ENCODE measurements at places on chromosomes 1 and 21.

DNA sequence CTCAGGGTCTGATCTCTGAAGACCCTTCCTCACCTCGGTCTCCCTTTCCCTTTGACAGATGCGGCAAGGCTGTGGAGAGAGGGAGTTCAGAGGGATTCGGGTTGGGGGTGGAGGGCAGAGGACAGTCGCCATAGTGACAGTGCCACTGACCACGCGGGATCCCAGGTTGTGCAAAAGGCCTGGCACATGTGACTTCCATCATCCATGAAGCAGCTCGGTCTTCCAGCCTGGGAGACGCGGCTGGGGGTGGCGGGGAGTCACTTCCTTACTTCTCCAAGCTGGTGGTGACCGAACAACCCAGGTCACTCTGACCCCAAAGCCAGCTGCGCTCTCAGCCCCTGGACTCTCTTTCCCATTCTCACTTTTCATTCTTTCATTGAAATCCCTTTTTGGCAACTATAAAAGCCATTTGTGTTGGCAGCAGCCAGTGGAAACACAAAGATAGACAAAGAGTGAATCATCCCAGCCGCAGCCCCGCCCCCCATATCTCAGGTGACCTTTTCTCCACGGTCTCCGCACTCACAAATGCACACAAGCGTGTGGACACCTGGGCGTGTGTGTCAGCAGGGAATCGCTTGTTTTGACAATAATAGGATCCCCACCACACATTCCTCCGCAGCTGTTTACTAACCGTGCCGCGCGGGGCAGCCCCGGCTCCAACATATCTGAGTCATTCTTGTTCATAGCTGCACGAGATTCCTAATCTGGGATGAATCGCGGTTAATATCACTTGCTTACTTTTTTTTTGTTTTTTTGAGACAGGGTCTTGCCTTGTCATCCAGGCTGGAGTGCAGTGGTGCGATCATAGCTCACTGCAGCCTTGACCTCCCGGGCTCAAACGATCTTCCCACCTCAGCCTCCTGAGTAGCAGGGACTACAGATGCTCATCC lies 68.3 kb downstream of the DHRS3 start:
- DNase-seq, result peak; percentile 94

GRCh38 chr1:145824499-145824842 lies 471 bp downstream of the POLR3C start:
- DNase-seq, result no peak

GRCh38 chr1:150138044-150138443 lies 11.7 kb upstream of the PLEKHO1 start:
- no peak for DNase-seq

- DNase-seq, result peak; percentile 86
Observed at GRCh38 chr1:159891275-159892157, 8.4 kb downstream of the CFAP45 start.

DNA sequence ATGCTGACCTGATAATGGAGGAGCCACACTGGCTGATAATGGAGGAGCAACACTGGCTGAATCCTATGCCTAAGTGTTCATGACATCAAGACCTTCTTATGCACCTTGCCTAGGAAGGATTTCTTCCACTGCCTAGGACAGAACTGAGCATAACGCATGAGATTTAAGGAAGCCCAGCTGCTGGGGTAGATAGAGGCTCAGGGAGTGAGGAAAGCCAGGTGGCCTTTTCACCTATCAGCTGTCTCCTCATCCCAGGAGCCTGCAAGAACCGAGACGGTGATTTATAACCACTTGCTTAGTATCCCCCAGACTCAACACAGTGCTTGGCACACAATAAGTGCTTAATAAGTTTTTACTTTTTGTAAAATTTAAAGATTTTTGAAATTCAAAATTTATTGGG lies 7.4 kb upstream of the CTBS start:
- DNase-seq, result no peak

- no peak for DNase-seq
Observed at GRCh38 chr1:185110145-185110544, 46.6 kb downstream of the TRMT1L start.

DNA sequence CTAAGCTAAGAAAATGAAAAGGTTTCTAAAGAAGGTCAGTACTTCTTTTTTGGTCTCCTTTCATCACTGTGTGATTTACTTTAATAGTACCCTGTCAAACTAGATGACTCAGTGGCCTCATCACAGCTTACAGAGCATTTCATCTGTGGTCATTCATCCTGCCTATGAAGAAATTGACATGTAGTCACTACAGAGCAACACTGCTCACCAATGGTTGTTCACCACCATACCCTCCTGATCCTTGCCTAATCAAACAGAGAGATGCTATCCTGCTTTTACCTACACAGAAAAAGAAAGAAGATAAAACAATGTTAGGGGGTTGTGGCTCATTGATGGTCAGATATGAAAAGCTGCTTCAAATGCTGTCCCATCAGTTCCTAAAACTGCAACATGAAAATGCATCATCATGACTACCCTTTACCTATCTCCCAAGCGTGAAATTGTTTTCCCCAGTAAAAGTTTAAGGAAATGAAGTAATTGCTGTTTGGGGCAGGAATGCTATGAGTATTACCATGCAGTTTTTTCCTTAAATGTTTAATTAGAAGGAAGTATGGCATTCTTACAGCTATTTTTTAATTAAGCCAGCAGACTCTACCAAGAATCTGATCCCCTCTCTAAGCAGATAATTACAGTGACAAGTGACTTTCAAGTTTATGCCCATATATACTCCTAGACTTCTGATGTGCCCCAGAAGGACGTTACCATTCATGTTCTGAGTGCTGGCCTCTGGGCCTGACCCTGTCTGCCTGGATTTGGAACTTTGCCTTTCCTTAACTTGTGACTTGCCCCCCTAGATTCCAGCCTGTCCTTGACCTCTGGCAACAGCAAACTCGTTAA lies 46.1 kb upstream of the FBXO28 start:
- peak; percentile 85 for DNase-seq

DNA sequence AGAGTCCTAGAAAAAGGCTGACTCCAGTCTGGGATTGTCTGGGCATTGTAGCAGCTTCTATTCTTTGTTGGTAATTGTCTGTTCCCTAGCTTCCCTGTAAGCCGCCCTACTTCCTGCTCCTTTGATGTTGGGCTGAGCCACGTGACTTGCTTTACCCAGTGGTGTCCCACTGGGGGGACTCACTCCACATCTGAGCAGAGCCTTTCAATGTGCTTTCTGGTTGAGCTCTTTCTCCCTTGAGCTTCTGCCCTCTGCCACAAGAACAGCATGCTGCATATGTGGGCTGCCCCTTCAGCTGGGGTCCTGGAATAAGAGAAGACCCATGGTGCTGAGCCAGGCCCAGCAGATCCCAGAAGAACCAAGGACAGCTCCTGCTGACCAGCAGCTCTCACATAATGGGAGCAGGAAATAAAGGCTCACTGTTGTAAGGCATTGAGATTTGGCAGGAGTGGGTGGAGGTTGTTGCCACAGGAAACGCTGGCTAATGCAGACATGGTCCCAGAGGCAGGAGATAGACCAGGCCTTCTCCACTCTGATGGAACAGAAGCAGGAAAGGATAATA lies 276.3 kb upstream of the GJB5 start:
- DNase-seq, result no peak

GRCh38 chr1:234639961-234640360 lies 30.0 kb upstream of the IRF2BP2 start:
- no peak for DNase-seq

DNA sequence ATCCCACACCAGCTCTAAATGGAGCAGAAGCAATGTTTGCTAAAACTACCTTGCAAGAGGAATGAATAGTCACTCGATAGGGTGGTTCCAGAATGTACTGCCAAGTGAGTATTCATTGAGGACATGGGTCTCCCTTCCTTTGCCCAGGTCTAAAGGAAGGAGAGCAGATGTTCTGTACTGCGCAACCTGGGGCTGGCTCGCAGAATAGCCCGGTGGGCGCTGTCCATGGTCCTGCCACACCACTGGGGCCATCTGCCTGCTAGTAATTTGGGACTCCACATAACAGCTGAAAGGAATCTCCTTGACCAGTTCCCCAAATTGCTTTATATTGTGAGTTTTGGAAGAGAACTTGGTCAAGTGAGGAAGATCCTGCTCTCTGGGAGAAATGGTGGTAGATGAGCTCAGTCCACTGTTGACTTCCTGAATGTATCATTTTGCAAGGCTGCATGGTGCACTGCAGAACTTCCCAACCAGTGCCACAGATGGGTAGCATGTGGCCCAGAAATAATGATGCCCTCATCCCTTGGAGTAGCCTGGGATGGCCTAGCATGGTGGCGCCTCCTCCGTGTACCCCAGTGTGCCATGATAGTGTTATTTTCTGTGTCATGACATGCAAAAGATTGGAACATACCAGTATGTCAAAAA lies 5.7 kb downstream of the SLC6A17 start:
- DNase-seq, result peak; percentile 54

DNA sequence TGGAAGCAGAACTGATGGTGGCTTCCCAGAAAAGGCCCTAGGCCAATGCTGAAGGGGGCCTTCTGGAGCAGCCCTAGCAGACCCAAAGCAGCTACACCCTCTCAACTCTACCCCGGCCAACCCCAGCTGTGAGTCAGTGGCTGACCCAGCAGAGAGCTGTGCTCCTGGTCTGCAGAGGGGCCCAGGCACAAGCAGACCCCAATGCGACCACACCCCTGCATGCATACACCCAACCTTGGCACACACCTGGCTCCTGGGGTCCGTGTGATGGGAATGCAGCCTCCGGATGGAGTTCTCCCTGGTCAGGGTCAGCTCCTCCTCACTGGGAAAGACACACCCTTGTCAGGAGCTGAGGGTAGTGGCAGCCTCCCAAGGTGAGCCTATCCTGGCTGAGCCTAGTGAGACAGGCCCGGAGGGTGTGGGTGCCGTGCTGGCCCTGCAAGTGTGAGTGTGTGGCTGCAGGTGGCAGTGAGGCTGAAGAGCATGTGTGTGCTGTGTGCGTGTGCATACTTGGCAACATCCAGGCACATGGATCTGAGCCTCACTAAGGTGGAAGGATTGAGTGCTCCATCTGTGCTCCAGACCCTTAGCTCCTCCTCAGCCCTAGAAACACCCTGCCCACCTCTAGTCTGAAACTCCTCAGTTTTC lies 3.9 kb upstream of the ARHGAP30 start:
- DNase-seq, result no peak

GRCh38 chr21:31644643-31645042 lies 14.8 kb upstream of the SOD1 start:
- no peak for DNase-seq

DNA sequence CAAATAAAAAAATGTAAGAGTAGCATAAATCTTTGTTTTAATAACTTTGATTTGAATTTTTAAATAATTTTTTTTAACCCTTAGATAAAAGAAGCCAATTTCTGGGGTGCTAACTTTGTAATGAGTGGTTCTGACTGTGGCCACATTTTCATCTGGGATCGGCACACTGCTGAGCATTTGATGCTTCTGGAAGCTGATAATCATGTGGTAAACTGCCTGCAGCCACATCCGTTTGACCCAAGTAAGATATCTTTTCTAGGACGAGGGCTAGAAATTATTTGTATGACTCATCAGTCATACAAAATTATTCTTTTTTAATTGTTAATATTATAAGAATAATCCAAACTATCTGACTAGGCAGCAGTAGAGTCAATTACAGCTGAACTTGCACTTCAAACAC lies 71.2 kb downstream of the GPR161 start:
- DNase-seq, result no peak

DNA sequence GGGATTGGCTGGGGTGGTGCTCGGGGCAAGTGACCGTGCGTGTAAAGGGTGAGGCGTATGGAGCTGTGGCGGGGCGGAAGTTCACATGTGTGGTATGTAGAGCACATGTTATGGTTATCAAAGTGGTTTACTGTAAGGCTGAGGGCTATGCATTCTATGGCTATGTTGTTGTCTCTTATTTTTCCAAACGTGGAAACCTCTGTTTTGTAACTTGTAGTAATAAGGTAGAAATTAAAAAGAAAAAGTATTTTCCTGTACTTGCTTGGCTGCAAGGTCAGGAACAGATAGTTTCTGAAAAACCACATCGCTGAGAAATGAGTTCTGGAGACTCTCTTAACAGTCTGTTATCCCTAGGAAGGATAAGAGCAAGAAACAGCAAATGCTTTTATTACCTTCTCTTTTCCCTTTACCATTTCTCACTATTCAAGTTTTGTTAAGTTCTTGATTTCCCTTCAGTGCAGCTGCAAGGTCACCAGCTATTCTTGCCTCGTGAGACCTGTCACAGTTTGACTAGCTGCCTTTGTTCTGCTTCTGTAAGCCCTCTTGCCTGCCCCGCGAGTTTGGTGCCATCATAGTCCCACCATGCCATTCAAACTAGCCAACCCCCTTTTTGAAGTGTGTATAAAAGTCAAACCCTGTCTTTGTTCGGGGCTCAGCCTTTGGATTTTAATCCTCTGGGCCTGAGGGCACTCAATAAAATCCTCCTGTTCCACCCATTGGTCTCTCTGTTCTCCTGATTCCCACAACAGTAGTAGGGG lies 9.5 kb downstream of the RNU1-2 start:
- peak; percentile 91 for DNase-seq

- peak; percentile 65 for DNase-seq
Observed at GRCh38 chr21:19776076-19776475, 1222.1 kb upstream of the NCAM2 start.

DNA sequence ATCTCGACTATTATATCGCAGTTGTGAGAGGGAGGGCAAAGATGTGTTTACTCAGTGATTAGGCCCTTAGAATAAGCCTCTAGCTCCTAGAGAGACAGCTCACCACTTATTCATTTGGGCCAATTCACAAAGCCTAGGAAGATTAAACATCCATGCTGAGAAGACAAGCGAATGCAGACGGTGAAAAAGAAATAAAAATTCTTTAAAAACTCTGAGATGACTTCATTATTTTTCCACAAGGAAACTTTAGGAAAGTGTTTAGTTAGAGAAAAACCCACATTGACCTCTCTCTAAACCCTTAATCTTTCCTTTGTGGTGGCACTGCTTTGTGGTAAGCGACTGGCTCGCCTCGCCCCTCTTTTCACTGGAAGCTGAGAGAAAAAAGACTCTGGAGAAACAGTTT lies 146.8 kb upstream of the DMRTA2 start:
- DNase-seq, result peak; percentile 5

DNA sequence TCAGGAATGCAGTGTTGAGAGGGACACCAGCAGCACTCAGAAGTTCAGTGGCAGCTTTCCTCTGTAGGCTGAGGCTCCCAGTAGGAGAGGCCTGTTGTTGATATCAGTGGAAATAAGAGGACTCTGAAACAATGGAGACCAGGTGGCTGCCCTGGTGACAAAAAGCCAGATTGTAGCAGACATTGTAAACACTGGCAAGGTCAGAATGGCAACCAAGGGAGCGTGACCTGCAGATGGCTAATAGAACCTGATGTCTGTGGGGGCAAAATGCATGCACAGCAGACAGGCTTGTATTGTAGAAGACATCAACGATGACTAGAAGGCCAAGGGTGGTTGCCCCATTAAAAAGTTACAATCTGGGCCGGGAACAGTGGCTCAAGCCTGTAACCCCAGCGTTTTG lies 53.1 kb upstream of the GPR37L1 start:
- DNase-seq, result no peak

- DNase-seq, result no peak
Observed at GRCh38 chr1:192631749-192632148, 4.2 kb upstream of the RGS13 start.

- DNase-seq, result no peak
Observed at GRCh38 chr1:109802901-109803561, 39.3 kb upstream of the EPS8L3 start.

- no peak for DNase-seq
Observed at GRCh38 chr1:170041423-170042192, 32.9 kb downstream of the KIFAP3 start.

Data from fibroblast of skin of right biceps (primary cell).